ENCODE measurements at places on chromosomes 2 and 18.

- no peak for DNase-seq
Observed at GRCh38 chr2:31049916-31050588, 88.2 kb downstream of the GALNT14 start.

- no peak for DNase-seq
Observed at GRCh38 chr2:215887303-215887702, 126.0 kb downstream of the MREG start.

DNA sequence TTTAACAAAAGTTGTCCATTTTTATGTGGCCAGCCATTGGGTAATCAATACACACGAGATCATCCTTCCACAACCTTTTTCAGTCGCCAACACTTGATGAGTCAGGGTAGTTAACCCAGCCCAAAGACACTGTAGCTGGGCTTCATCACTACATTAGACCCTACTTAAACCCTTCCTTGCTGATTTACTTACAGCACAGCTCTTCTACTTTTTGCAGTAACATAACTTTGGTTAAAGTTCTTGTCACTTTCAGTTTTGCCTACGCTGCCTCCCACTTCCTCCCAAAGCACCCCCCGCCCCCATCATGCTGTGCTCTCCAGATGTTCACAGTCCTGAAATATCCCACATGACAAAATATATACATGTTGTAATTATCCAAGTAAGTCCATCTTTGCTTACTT lies 103.6 kb downstream of the CDK15 start:
- DNase-seq = no peak

DNA sequence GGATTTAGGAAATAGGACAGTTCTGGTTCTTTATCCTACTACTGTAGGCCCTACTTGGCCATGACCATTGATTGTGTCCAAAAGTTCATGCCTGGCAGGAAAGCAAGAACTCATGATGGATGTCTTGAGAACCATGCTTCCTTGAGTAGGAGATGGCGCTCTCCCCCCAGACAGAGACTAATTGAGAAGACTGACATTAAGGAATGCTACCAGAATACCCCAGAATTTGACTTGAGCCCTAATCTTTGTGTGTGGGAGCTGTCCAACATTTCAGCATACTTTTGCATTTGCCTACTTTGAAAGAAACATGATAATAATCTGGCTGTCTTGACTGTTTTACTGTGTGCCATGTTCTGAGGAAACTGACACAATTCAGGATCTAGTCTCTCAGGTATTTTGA lies 23.3 kb downstream of the MAPRE3 start:
- no peak for DNase-seq

DNA sequence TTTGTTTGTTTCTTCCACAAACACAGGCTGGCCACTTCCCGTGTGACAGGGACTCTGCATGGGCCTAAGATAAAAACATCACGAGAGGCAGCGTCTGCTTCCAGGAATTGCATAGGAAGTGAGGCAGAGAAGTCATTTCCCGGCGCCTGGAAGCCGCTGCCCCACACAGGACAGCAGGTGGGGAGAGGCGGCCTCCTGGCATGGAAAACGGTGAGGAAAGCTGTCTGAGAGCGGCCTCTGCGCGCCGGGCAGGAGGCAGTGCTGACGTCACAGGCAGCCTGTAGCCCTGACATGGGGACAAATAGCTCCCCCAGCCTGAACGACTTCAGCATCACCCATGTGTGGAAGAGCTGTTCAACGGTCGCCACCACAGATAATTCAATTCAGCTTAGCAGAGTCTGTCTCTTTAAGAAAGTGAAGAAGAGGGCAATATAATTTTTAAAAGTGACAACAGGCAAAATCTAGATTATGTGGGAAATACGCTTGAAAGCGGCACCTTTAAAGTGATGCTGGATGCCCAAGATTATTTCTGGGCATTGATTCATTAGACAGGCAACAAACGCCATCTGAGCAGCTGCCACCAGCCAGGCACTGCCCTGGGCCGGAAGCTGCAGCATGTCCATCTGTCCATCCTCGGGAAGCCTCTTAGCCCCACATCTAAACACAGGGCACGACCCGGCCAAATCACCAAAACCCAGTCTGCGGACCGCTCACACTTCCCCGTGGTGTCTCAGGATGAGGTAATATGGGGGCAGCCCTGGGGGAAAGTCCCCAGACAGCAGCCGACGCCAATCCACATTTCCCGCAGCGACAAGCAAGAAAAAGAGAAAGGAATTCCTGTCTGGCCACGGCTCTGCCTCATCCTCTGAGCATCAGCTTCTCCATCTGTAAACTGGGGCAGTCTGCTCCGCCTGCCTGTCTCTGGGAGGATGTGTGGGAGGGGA lies 138.9 kb downstream of the PXDN start:
- no peak for DNase-seq

Data from sciatic nerve (tissue), 2 donors.